ENCODE measurements at places on chromosomes 5 and 9.

GRCh38 chr5:72485430-72485974 lies 21.7 kb downstream of the ZNF366 start:
- no peak for DNase-seq

- no peak for DNase-seq
Measured at GRCh38 chr5:119031011-119031886, 39.6 kb upstream of the DMXL1 start.

GRCh38 chr5:159456722-159457465 lies 126.6 kb upstream of the IL12B start:
- peak; percentile 80 for DNase-seq

GRCh38 chr5:74763504-74763903 lies 3.4 kb downstream of the GFM2 start:
- peak; percentile 3 for DNase-seq

- peak; percentile 56 for DNase-seq
Measured at GRCh38 chr9:103364753-103365152, 369.6 kb downstream of the CYLC2 start.

DNA sequence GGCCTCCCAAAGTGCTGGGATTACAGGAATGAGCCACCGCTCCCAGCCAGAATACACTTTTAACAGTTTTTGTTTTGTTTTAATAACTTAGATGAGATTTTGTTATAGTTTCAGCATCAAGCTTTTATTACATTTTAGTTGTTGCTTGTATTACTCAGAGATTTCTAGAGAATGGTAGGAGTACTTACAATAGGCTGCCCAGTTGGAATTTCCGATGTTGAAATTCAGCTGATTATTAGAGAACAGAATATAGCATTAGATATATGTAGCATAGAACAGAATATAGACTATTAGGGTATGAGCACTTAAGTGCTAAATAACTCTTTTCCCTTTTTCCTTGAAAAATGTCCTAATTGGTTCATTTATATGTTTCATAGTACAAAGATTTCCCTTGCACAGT lies 6.2 kb downstream of the KDM4C start:
- DNase-seq = no peak

DNA sequence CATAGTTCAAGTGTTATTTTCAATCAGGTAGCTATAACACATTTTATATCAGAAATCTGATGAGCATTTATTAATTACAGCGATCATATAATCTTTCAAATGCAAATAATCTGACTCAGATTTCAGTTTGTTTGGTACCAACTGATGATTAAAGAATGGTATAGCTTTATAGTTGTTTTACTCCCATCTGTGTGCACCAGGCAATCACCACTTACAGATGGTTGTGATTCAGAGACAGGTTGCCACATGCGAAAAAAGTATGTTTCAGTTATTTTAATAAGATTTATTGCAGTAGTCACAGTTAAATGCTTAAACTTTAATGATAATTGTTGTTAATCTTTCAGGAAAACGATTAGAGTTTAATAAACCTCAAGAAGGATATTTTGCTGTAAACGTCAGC lies 155.1 kb upstream of the ARRDC3 start:
- no peak for DNase-seq

DNA sequence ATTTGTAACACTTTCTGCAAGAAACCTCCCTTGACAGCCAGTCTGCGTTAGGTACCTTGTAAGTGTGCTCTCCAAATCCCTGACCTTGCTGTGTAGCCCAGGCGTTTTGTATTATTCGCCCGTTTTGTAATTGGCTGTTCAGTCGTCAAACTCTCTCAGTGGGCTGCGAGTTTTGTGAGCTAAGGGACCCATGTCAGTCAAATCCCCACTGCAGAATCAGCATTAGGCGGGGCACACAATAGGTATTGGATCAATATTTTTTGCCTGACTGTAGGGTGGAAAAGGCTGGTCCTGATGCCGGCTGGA lies 665 bp downstream of the DNAJC18 start:
- DNase-seq = no peak

DNA sequence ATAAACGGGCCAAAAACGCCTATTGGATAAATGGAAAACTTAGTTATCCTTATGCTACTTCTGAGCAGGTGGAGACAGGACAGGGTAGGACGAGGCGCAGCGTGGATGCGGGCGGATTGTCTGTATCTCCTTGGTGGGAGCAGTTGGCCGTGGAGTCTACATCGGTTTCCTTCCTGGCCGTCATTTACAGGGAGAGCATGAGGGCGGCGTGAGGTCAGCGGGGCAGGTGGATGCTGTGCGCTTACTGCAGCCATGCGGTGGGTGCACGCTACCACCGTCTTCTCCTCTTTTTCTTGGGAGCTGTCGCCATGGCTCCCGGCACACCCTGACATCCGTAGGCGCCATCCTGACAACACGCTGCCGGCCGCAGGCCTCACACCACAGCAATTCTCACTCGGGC lies 121.3 kb downstream of the ADAMTS2 start:
- no peak for DNase-seq

DNA sequence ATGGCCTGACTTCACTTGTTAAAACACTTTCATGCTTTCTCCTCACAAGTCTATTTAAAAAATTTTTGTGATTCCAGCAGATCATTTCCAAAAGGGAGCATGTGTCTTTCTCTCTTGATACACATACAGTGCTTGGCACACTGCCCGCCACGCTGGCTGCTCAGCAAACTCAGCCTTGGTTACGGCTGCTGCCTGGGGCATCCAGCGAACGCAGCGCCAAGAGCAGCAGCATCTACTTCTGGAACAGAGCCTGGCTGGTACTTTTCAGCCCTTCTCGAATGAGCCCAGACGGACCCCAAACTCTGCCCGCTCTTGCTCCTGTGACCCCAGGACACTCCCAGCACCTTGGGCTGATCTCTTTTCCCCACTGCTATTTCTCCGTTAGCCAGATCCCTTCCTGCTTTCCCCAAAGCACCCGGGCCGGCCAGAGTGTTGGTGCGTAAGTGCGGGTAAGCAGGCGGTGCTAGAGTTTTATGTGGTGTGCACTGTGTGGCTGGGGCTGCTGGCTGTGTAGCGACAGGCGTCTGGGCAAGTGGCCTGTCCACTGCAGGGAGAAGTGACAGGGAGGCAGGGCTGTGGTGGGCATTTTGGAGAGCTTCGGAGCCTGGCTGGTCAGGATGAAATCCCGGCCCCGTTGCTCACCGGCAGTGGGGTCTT lies 73.2 kb downstream of the SH3PXD2B start:
- DNase-seq = no peak

DNA sequence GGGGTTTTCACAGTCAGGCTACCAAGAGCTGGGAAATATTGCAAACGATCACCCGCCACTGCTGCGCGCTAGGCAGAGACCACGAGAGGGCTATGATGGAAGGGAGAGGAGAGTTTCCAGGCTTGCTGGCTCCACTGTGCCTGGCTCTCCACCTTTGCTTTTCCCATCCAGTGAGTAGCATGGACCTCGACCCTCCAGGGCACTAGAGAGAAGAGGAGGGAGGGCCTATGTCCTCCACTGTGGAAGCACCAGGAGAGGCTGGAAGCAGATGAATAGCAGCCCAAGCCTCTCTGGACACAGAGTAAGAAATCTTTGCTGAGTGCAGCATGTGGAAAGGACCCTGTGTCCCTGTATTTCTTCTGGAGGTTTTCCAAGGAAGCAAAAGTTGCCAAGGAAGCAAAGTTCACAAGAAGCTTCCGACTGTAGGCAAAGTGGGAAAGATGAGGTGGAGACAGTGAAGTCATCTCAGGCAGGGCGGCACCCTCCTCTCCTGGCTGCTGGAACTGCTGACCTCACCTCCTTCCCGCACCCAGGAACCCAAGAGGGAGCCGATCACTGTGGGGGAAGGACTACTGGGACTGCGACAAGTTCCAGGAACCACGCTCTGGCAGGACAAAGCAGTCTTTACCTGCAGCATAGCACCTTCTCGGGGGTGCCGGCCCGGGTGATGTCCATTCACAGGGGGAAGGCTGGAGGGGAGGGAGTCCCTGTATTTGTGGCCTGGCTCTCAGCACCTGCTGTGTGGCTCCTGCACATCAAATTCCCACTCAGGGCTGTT lies 79.6 kb downstream of the CSNK1A1 start:
- DNase-seq = peak; percentile 34

- DNase-seq = no peak
Measured at GRCh38 chr9:69279733-69280132, 45.3 kb upstream of the ENTREP1 start.

- DNase-seq = no peak
Measured at GRCh38 chr5:173626505-173626820, 10.0 kb upstream of the BOD1 start.

DNA sequence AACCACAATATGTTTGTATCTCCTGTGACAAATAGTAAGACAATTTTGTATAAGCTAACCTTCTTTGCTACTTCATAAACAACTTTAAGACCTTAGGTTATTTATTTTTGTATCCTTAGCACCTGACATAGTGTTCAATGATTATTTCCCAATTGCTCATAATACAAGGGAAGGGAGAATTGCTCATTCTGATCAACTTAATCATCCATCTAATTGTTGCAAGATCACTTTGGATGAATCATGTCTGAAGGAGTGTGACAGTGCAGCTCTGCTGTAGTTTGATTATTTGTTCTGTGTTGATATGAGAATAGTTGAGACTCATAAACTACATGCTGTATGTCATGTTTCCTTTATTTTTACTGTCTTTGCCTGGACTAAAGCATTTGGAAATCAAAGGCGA lies 721.3 kb upstream of the SEMA6A start:
- DNase-seq = no peak

GRCh38 chr9:120324996-120325642 lies 254.8 kb downstream of the CDK5RAP2 start:
- DNase-seq = no peak

DNA sequence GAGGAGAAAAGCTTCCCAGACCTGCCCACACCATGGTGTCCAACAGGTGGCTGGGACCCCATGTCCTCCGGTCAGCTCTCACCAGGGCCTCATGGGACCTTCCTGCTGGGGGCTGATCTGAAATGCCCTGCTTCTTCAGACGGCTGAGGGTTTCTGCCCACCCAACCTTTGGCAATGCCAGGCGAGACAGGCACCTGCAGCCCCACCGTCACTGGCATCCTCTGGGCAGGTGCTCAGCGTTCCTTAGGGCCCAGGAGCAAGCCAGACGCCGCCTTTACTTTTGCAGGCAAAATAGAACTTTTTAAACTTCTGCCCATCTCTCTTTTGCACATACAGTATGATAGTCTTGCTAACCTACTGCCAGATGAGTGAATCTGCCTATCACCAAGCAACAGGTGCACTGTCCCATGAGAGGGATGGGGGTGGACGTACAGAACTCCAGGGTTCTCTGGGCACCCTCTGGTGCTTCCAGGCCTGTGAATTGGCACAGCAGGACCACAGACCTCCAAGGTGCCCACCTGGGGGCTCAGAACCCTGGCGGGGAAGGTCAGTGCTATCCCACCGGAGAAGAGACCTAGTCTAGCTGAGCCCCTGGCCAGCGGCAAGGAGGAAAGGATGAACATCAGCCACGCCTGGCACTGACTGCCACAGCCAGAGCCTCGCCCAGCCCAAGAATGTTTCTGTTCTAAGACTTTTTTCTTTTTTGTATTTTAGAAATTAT lies 7.5 kb downstream of the OBP2B start:
- no peak for DNase-seq

- no peak for DNase-seq
Measured at GRCh38 chr9:35294066-35294465, 132.3 kb downstream of the UNC13B start.

DNA sequence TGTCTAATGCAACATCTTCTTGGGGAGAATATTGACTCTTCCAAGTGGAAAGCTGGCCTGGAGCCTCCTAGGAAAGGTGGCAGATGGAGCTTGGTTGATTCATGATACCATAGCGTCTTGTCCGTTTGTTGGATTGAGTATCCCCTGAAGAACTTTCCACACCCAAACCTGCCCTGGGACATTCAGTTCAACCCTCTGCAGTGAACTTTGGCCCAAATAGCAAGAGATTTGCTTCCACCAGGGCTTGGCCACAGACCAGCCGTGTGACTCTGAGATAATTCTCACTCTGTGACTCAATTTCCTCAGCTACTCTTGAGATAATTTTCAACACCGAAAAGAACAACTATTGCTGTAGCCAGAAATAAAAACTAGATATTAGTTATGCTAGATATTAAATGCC lies 108.0 kb upstream of the RAD23B start:
- peak; percentile 31 for DNase-seq
